ENCODE measurements at places on chromosomes 13 and 19. TPM values are rescaled to one million over a fixed set of nuclear protein-coding genes. Genes with fewer than 3 reads are reported as not detected.
A peak's percentile ranks its signal among the peaks of the same experiment; 100 is the strongest.

The PALM gene
- total RNA-seq: 2.7 TPM

The SPACA4 gene
- total RNA-seq: not detected

The ZNF787 gene
- 19.5 TPM for total RNA-seq

The PLVAP gene
- not detected for total RNA-seq

The ZNF101 gene
- 11.4 TPM for total RNA-seq

DNA sequence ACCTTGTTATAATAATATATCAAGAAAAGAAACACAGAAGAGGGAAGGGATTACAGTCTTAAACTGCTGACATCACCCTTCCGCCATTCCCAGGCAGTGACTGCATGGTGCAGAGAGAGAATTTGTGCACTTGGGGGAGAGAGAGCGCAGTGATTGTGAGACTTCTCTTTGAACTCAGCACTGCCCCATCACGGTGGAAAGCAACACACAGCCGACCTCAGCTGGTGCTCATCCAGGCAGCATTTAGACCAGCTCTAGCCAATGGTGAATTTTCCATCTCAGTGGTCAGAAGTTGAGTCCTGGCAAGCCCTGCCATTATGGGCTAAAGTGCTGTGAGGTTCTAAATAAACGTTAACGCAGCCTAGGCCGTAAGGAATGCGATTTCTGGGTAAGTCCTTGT lies 1681.5 kb downstream of the EFNB2 start:
- DNase-seq: no peak

DNA sequence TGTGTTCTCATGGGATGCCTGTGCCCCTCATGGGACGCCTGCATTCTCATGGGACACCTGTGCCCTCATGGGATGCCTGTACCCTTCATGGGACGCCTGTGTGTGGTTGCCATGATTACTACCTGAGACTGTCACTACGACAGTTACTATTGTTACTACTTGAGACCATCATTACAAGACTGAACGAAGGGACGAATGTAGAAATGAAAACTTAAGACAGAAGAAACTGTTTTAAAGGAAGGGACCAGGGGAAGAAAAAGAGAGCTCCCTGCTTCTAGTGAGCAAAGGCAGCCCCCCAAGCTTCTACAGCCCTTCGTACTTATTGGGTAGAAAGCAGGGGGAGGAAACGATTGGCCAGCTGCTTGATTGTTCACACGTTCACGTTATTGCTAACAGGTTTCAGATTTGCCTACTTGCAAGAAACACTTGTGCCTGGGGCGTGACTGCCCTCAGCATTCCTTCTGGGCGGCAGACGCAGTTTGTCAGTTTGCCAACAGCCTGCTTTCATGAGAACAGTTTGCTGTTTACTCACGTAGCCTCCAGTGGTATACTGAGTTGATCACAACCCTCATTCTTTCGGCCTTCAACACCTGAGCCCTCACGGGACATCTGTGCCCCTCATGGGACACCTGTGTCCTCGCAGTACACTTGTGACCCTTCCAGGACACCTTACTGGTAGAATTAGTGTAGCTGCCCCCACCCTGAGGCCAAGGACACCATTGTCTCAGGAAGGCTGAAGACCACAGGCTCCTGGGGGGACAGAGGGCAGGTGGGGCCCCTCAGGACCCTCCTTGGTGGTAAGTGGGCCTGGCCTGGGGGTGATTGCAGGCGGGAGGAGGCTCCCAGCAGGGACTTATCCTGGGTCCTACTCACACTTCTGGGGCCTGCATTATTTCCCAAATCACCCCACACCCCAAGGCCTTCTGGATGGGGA lies 2.5 kb upstream of the S1PR4 start:
- peak; percentile 89 for DNase-seq

DNA sequence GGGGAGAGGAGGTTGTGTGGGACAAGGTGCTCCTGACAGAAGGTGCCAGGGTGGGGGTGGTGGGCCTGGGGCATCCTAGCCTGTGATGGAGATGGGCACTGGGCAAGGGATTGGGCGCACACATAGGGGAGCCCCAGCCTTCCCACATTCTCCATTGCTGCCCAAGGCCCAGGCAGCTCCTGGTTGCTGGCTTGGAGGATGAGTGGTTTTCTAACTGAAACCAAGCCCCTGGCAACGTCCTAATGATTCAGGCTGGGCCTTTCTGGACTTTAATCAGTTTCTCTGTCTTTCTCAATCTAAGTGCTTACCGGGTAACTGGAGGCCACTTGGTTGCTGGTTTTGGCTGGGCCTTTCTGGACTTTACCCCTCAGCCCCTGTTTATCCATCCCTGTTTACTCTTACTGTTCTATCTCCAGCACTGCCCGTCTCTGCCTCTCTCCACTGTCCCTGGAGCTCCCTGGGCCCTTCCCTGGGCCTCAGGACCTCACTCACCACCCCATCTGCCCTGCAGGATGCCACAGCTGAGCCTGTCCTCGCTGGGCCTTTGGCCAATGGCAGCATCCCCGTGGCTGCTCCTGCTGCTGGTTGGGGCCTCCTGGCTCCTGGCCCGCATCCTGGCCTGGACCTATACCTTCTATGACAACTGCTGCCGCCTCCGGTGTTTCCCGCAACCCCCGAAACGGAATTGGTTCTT lies 354 bp downstream of the CYP4F3 start:
- DNase-seq: peak; percentile 1

DNA sequence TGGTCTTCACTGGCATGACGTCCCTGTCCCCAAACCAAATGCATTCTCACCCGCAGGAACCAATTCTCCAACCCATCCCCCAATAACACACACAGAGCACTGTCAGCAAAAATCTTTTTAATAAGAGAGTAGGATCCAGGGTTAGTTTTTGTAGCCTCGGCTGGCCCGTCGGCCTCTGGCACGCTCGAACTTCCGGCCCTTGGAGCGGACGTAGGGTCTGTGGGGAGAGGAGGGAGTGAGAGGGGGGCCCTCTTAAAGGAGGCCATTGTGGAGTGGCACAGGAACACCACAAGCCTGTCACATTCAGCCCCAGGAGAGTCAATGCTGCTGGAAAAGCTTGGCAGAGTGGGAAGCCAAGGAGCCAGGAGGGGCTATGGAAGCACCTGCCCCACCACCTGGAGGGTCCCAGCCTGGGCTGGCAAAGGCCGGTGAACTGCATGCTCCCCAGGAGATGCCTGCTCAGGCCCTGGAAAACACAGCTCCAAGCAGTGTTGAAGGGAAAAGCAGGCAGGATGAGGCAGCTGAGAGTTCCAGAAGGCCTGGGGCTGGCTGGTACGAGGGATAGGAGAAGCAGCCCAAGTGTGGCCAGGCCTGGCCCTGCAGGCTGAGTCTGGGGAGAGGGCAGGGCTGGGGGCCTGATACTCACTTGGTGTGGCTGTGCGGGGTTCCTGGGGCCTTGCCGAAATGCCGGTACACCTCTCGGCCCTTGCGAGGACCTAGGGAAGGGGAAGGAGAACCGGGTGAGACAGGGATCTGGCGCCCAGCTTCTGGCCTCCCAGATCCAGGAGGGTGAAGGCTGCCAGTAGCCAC lies 560 bp upstream of the FAM83E start:
- no peak for DNase-seq

DNA sequence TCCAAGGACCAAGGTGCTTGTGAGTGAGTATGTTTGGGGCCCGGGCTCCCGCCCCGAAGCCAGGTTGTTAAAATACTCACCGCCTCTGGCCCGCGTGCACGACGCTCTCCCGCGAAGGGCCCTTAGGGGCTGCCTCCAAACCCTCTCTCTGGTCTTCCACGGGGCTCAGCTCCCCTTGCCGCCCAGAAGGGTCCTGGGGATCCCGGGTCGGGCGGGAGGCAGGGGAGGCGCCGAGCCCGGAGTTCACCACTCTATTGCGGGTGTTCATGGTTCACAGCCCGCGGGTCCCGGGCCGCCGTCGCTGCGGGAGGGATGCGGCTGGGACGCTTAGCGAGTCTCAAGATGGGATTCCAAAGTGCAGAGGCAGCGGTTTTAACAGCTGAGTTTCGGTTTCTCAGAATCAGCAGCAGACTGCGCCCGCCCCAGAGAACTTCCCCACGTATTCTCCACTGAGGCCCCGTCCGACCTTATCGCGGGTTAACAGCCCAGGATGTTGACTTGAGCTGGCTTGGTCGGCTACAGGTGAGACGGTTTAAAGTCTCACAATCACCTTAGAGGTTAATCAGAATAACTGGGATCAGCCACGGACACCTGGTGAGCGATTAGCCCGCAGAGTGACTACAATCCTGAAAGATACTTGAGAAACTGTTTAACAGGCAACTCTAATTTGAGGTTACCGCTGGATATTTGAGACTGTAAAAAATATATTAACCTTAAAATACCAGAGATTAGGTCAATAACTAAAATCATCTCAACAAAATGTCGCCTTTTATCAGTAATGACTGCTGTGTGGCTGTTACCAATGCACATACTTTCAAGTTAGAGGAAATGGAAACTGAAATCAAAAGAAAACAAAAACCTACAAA lies at the start of gene EPSTI1:
Gene EPSTI1, minus strand, starts transcription at position 344 of the 866 bp plus-strand sequence. Its CDS starts 76 bp downstream, at position 268.
- peak; percentile 84 for DNase-seq

GRCh38 chr19:4523306-4524110 lies 5.2 kb upstream of the PLIN4 start:
- peak; percentile 58 for DNase-seq

- no peak for DNase-seq
Measured at GRCh38 chr19:54608792-54609191, 15.4 kb downstream of the LILRA1 start.

DNA sequence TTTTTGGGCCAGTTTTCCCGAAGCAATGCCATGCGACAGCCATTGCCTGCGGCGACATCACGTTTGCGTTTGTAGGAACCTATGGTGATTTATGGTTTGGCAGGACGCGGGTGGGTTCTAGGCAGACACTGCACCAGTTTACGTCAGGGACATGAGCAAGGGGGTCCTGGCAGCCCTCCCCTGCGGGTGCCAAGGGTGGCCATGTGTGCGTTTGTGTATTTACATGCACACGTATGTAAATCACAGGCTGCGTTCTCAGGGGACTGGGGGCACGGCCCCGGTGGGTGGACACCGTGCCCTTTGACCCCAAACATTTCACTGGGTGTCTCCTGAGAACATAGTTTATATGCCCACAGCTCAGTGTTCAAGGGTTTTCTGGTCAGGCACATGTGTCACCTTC lies 9.4 kb upstream of the TMPRSS9 start:
- DNase-seq: no peak

- DNase-seq: no peak
Measured at GRCh38 chr13:38518328-38518727, 168.5 kb upstream of the FREM2 start.

DNA sequence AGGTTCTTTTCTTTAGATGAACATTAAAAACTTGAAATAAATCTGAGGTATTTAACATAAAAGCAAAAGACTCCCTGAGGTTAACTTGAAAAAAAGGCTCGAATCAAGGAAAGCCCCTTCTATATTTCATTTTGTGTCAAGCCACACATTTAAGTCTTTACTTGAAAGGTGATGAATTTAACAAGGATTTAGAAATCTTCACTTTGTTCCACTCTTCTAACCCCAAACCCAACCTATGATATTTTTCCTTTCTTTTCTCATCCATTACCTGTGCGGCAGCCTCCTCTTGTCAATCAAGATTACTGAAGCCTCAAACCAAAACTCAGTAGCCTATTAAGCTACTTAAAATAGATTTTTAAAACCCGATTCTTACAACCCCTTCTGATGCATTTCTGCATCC lies 33.8 kb downstream of the MIPEP start:
- DNase-seq: no peak

- peak; percentile 75 for DNase-seq
Measured at GRCh38 chr19:56333506-56333905, 18.9 kb upstream of the ZSCAN5A start.

DNA sequence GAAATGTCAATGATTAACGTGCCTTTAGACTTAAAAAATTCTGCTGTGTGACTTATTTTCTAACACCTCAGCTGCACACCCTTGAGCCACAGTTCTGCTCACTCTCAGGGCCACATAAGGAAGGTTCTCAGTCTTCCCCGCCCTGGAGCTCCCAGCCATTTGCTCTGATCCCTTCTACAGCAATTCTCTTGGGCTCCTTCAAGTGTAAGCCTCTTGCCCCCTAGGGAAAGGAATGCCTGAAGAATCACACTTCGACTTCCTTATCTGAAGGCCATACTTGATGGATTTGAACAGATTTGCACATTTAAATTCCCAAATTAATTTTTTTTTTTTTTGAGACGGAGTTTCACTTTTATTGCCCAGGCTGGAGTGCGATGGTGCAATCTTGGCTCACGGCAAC lies 44.2 kb downstream of the RASA3 start:
- DNase-seq: no peak

DNA sequence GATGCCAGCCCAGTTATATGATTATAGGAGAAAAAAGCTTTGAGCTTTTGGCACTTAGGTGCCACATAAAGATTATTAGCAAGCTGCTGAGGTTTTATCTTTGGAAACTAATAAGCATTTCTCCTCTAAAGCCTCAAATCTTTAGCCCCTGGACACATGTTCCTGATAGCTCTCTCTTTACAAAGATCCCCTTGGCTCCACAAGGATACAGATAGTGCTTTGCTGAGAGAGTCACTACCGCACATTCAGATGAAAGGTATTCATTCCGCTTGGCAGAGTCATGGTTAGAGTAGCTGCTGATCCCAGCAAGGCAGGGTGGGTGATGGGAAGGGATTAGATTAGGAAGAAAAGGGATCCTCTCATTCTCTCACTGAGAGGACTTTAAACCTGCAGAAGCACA lies 28.2 kb upstream of the PSG7 start:
- DNase-seq: peak; percentile 79

DNA sequence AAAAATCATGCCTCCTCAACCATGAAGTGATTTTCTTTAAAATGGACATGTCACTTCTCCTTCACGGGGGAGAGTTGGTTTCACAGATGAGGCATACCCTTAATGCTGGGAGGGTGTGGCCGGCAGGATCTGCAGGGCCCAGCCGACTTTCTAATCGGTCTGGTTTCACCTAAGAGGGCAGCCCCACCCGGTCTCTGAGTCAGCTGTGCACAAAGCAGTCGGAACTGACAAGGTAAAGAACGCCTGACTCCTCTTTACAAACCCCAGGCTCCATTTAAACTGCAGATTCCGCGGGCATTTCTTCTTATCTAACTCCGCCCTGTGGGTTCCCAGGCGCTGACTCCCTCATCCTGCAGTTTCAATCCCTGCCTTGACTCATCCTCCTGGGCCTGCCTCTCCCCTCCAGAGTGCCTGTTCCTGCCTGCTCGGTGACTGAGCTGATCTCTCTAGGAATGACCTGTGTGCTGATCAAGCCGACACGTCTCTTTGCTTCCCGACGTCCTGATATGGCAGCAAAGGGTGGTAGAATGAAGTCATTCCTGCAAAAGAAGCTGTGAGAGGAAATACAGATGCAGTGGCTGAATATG lies 63.4 kb downstream of the EFNB2 start:
- DNase-seq: peak; percentile 94

GRCh38 chr13:105997581-105998550 lies 537.6 kb downstream of the EFNB2 start:
- DNase-seq: peak; percentile 54

DNA sequence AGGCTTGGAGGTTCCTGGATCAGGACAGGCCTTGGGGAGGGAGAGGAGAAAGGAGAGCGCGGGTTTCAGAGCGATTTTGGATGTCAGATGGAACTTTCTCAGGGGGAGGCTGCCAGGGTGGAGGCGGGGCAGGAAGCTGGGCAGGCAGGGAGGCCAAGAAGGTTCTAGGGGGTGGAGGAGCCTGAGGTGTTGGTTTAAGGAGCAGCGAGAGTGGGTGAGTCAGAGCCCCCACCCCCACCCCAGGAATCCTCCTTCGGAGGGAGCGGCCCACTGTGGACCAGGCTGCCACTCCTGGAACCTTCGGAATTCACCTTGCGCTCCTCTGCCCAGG lies 15.9 kb upstream of the NOP53 start:
- peak; percentile 90 for DNase-seq
